ENCODE measurements at places on chromosomes 7 and 10.

- no peak for DNase-seq
Measured at GRCh38 chr10:120749856-120750566, 101.2 kb upstream of the WDR11 start.

- no peak for DNase-seq
Measured at GRCh38 chr10:66752714-66753113, 173.1 kb upstream of the LRRTM3 start.

- DNase-seq = no peak
Measured at GRCh38 chr10:130263289-130263688, 127.1 kb downstream of the GLRX3 start.

GRCh38 chr10:3955493-3955892 lies 170.5 kb upstream of the KLF6 start:
- no peak for DNase-seq

DNA sequence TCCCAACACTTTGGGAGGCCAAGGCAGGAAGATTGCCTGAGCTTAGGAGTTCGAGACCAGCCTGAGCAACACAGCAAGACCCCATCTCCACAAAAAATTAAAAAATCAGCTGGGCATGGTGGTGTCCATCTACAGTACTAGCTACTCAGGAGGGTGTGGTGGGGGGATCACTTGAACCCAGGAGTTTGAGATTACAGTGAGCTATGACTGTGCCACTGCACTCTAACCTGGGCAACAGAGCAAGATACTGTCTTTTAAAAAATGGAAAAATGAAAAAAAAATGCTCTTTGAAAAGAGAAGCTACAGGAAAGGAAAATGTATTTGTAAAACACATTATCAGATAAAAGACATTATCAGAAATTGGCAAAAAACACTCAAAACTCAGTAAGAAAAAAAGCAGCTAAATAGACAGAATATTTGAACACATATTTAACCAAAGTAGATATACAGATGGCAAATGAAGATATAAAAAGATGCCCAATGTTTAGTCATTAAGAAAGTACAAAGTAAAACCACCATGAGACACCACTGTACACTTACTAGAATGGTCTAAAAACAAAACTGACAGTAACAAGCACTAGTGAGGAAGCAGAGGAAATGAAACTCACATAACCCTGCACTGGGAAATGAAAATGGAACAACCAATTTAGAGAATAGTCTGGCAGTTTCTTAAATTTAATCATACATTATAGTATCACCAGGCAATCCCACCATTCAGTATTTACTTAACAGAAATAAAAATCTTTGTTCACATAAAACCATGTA lies 40.5 kb downstream of the NRBF2 start:
- DNase-seq = peak; percentile 87

DNA sequence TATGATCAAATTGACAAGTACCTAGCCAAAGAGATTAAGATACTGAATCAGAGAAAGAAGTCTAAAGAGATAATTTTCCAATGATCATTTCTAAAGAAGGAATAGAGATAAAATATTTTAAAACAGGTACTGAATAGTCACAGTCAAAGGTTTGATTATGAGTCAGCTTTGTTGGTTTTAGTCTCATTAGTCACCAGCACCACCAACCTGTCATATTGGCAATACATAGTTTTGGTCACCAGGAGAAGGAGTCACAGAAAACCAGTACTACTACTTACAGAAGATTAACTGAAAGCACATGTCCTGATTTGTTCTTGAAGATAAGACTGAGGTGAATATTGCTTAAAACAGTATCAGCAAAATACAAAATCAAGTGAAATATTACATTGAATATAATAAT lies 34.6 kb downstream of the ZEB1 start:
- DNase-seq = peak; percentile 88
